Testis (tissue), 5 donors: ENCODE measurements at places on chromosomes 1 and 21.

GRCh38 chr1:1899266-1899966 is 8.5 kb upstream of the GNB1 start:
- DNase-seq, result no peak

DNA sequence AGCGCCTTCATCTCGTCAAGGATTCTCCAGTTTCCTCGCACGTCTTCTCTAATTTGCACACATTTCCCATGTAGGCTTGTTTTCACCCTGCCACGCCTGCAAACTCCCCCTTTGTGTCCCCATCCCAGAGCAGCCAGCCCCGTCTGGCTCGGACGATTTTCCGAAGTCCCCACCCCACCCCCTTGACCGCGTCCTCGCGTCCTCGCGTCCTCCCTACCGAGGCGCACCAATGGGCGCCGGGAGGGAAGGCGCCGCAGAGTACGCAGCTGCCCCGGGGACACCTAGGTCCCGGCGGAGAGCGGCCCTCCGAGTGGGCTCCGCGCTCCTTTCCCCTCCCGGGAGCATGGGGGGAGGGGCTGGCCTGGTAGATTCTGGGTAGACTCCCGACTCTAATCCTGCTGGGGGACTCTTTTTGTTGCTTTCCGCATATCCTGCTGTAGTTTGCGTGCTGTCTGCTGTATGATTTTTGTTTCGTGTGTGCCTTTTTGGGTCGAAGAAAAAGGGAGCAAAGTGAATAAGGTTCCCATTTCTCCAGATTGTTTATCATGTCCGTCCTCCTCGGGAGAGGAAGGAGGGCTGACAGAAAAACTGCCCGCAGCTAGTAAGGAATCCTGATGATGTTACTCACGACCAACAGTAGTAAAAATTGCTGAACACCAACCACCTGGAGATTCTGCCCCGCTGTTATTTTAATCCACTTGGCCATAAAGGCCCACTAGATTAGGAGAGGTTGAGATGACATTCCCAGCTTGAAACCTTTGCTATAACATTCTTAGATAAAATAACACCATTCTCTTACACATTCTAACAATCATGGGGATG is 1.5 kb downstream of the CACHD1 start:
- DNase-seq, result peak; percentile 29

- DNase-seq, result no peak
Observed at GRCh38 chr1:52444463-52444862, 40.1 kb downstream of the PRPF38A start.

GRCh38 chr1:19257178-19257914 is 5.7 kb downstream of the MRTO4 start:
- no peak for DNase-seq

GRCh38 chr1:62946511-62946910 is 162.6 kb downstream of the ATG4C start:
- DNase-seq, result no peak

- DNase-seq, result no peak
Observed at GRCh38 chr1:10054465-10054864, 21.7 kb downstream of the UBE4B start.

- DNase-seq, result peak; percentile 72
Observed at GRCh38 chr1:199551967-199552565, 475.4 kb upstream of the NR5A2 start.

GRCh38 chr21:40625991-40626390 is 221.0 kb downstream of the DSCAM start:
- no peak for DNase-seq

DNA sequence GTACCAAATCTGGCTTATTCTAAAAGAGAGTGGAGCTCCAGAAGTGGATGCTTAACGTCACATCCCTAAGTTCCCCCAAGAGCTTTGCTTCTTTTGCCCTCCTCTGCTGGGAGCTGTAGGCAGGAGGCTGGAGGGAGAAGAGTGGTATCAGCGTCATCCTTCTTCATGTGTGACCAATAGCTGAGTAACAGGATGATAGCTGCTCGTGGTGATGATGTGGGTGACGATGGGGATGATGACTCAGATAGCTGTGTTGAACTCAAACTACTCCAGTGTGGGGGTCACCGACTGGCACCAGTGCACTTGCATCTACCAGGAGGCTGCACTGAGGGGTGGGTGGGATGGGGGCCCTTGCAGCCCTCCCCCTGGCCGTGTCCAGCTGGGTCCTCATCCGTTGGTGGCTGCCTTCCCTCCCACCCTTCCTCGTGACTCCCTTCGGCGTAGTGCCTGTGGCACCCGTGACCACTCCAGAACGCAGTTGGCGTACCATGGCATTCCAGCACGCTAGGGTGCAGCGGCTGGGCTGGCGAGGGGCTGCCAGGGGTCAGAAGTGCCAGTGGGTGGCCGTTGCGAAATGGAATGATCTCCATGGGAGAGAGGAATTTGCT is 1.1 kb downstream of the IGFN1 start:
- no peak for DNase-seq

DNA sequence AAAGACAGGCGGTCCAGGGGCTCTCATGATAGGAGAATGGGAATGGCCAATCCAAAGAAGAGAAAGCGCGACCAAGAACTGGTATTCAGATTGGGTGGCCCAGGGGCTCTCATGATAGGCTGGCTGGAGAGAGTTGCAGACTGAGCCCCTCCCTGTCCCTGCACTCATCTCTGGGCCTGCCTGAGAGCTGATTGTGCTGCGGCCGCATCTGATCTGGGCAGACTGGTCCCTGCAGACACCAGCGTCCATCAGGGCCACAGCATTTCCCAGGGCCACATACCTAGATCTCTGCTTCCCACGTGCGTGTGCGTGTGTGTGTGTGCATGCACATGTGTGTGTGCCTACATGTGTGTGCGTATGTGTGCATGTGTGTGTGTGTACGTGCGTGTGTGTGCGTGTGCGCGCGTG is 30.4 kb upstream of the MAN1C1 start:
- DNase-seq, result no peak

- DNase-seq, result no peak
Observed at GRCh38 chr1:33088119-33088906, 7.4 kb downstream of the AZIN2 start.

DNA sequence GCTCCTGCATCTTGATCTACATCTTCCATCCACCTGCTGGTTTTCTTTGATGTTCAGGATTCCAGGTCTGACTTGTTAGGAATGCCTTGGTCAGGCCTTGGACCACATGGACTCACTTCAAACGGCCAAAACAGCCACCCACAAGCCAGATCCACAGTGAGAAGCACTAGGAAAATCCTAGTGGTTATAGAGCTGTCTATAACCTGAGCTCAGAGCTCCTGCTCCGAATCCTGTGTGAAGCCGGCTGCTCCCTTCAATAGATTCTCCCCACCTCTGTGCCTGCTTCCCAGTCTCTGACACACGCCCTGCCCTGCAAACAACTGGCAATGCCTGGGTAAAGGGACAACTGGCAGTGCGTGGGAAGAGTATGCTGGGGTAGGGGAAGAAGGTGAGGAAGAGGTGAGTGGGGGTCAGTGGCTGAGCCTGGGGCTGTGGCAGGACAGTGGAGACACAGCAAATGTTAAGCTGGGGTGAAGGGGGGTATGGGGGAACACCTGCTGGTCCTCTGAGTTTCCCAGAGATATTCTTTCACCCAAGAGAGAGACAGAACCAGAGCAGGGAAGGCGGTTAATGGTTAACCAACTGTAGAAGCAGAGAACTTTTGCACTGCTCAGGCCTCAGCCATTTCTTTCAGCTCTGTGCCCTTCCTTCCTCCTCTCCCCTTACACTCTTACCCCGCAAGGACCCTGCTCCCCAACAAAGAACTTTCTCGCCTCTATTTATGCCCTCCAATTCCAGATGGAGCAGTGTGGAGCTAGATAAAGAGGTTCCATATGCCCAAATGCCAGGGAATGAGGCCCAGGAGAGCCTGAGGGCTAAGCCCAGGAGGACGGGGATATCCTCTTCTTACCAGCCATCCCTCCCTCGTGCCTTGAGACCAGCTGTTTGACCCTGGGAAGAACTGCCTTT is 4.5 kb downstream of the PLXNA2 start:
- no peak for DNase-seq

DNA sequence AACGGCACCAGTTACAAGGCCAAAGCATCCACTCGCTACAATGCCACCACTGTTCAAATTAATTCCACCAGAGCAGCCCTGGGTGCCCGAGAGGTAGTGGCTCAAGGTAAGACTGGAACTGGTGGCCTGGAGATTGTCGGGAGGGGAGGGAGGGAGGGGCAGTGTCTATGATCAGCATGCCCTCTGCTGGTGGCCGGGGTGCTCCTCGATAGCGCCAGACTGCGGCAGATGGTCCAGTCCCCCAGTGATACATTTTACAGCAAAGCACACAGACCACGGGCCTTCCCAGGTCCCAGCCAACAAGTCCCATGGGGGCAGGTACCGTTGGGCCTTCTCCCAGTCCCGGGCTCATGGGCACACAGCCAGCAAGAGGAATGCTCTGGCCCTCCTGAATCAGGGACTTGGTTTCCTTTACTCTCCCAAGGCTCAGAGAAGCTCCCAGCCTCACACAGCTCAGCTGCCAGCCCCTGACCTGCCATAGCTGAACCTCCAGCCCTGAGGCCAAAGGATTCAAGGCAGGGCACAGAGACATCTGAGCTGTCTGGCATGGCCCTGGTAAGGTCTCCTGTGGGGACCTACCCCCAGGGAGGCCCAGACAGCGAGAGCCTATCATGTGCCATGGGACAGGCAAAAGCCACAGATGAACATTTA is 15.3 kb downstream of the ACOT7 start:
- DNase-seq, result no peak

DNA sequence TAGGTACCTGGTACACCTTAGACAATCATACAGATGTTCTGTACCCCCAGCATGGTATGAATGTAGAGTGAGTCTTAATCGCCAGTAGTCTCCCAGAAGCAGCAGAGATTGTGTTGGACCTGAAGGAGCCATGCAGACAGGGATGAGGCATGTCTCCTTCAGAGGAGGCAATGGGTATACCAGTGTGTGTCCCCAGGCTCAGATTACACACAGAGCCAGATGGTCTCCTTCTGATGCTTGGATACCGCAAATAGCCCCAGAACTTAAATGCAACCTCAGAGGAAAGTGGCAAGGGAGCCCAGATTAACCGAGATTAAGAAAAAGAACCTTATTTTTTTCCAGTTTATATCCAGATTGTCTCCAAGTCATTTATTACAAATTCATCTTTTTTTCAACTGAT is 96.8 kb upstream of the C21orf91 start:
- DNase-seq, result no peak

DNA sequence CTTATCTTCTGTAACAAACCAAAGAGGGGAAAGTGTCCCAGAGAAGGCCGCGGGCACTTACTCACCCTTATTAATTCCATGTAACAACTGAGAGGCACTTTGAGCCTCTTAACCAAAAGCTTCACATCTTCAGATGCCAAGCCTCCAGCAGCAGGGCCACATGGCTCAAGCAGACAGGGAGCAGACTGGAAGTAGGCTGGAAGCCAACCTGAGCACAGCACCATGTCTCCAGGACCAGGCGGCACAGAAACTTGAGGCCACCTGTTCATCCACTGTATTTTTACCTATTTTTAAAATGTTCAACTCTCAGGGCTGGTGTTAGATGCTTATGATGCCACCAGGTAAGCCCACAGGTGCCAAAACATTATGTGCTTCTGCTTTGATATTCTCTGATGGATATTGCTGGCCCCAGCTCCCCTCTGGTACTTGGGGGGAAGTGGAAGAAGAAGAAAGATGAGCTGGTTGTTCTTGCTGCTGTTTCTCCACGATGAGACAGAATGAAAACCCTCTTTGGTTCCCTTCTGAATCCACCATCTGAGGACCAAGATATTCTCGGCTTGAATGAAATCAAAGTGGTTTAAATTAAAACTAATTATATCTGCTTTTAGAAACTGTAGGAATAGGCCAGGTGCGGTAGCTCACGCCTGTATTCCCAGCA is 30.6 kb upstream of the SDE2 start:
- DNase-seq, result no peak

DNA sequence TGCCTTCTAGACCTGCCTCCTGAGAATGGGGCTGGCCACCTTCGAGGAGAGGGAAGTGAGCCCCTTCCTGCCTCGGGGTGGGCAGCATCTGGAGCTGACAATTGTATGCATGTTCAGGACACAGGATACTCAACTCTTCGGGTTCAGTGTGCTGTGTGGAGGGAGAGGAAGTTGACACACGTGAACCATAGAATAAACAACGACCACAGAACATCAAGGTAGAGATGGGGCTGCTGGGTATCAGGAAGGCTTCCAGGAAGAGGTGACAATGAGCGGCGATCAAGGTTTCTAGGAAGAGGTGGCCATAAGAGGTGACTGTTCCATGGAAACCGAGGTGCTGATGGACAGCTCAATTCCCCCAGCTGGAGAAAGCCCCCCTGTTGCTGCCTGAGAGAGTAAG is 22.0 kb downstream of the UBIAD1 start:
- no peak for DNase-seq

DNA sequence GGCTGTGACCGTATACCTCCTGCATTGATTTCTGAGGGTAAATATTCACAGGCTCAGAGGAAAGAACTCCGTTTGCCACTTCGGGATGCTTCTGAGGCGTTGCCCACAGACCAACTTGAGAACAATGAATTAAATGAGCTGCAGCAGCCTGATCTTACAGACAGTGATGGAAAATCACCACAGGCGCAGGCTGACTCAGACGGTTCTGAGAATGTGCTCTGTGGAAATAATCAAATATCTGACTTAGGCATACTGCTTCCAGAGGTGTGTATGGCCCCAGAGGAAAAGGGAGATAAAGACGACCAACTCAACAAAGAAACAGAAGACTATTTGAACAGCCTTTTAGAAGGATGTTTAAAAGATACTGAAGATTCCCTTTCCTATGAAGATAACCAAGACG is 76.7 kb upstream of the SCCPDH start:
- DNase-seq, result no peak

DNA sequence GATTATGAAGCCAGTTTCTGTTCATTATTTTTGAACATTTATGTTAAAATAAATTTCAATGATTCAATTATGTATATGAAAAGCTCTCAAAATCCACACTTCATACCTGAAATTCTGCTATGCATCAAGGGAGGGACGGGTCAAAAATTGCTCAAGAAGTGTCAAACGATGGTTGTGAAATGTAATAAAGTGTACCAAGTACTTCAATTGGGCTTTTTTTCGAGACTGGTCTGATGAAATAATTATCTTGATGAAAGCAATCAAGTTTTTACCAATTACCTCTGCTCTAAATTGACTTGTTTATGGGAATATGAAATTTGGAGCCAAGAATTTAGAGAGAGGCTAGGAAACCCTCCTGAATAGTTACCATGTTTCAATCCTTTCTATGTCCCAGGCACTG is 7.9 kb downstream of the OSCP1 start:
- no peak for DNase-seq

DNA sequence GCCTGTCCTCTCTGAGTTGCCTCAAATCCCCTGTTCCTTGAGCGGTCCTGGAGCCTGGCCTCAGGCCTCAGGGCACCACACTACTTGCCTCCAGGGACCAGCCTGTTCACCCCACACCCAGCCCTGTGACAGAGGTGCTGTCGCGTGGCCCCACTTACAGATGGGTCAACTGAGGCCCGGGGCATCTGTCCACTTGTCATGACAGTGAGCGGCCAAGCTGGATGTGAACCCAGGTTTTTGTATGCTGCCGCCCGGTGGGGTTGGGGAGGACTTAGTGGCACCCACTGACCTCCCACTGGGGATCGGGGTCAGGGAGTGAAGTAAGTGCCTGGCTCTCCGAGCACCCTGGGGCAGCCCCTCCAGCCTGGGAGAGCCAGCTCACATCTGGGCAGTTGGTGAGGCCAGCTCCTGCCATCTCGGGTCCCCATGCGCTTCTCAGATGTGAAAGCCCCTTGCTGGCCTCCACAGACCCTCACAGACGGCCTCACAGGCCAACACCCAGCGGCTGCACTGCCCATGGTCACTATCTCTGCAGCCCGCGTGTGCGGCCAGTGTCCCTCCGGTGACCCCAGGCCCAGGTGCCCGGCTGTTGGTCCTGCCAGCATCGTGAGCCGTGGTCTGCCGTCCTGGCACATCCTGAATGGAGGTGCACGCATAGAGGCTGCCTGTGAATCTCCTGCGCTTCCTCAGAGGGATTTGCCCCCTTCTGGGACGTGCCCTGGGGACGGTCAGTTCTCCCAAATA is 9.3 kb upstream of the FAAP20 start:
- no peak for DNase-seq
